ENCODE measurements at places on chromosomes 3 and 15. TPM values are rescaled to one million over a fixed set of nuclear protein-coding genes. Genes with fewer than 3 reads are reported as not detected.

Gene CKMT1B
- 54.5 TPM for total RNA-seq

Gene SLC22A13
- total RNA-seq = 0.21 TPM

Gene GP5
- not detected for total RNA-seq

Gene CDHR4
- total RNA-seq = not detected

Gene CLDN16
- total RNA-seq = not detected

Gene AGBL1
- not detected for total RNA-seq

Gene WDR93
- not detected for total RNA-seq

Gene MIX23
- 62.3 TPM for total RNA-seq

Gene RGMA
- 1.4 TPM for total RNA-seq

Gene DTX3L
- total RNA-seq = 57.0 TPM

Gene EIF1B
- 21.9 TPM for total RNA-seq

Gene CCK
- 3.0 TPM for total RNA-seq

Gene OXTR
- total RNA-seq = 0.63 TPM

Gene PARP15
- 0.35 TPM for total RNA-seq

Gene FSIP1
- total RNA-seq = 0.58 TPM

Gene OR5K1
- total RNA-seq = not detected

Gene ERICH6
- total RNA-seq = not detected

Gene CAV3
- not detected for total RNA-seq

Gene CDC25A
- 29.0 TPM for total RNA-seq
